ENCODE measurements at places on chromosomes 7 and 10.

DNA sequence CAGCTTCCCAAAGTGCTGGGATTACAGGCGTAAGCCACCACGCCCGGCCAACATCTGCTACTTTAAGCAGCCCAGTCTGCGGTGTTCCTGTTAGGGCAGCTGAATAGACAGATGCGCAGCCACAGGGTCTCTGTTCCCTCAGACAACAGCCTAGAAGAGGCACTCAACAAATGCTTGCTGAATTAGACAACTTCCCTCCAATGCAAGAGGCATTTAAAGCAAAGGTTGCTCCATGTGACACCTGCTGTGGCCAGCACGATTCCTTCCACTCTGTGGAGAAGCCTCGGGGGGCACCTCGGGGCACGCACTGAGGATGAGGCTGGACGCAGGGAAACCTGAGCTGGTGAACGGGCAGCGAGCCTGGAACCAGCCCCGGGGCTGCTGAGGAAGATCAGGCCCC, 237.8 kb downstream of the MAD1L1 start:
- DNase-seq: no peak

- DNase-seq: peak; percentile 41
These were observed 94.0 kb downstream of the GRK5 start for GRCh38 chr10:119301397-119301796.

DNA sequence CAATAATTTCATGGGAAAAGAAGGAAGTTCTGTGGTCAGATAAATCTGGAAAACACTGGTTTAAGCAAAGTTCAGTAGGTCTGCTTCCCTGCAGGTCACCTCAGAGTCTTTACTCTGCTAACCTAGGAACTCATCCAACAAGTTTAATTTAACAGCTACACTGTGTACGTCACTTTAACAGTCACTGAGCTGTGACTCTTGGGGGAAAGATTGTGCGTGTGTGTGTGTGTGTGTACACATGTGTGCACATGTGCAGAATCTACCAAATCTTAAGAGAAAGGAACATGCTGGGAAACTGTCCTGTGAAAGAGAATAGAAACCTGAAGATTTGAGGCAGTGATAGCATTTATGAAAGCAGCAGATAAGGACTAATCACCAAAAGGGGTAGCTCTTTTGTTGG, 62.6 kb downstream of the IKZF1 start:
- no peak for DNase-seq

DNA sequence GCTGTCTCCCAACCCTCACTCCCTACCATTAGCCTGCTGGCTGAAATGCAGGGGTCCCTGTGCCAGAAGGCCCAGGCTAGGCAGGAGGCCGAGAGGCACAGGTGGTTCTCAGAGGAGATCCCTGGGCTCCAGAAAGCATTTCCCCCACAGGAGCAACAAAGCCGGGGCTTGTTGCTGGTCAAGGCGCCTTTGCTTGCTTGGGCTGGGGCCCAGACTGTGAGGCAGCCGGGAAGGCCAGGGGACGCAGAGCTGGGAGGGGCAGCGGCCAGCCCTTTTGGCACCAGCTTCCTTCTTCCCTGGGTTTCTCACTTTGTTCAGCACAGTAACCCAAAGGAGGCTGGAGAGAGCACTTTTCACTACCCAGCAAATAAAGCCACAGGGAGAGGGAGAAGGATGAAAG, 48.6 kb downstream of the FBXW4 start:
- no peak for DNase-seq

DNA sequence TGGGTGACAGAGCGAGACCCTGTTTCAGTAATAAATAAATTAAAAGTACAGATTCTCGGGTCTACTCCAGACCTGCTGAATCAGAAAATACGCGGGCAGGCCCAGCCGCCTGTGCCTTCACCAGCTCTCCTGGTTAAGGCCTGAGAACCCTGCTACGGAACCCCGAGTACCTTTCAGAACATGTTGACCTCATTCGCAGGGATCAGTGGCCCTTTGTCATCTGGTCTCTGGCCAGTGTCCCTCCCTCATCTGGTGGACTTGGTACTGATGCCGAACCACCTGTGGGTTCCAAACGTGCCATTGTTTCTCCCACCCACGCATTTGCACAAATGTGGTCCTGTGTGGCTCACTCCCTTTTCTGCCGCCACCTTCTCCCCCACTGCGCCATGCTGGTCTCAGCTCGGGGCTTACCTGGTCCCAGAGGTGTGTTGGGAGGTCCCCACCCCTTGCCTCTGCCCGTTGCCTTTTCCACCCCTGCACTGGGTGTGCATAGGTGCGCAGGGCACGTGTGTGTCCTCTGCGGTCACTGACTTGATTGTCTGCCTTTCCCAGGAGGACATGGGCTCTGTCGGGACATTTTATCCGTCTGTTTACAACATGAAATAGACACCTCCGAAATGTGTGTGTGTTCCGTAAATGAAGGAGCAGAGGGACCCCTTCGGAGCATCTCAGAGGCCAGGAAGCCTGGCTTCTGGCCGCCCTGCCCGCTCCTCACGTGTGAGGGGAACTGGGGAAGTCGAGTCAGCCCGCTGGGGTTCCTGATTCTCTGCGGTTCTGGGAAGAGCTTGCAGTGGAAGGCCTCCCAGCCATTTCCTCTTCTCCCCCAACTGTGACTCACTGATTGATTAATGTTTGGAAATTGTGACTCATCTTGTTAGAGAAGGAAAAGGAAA, 135.2 kb downstream of the CUX1 start:
- no peak for DNase-seq

- DNase-seq: no peak
These were observed 77.8 kb downstream of the TCF7L2 start for GRCh38 chr10:113027574-113028455.

DNA sequence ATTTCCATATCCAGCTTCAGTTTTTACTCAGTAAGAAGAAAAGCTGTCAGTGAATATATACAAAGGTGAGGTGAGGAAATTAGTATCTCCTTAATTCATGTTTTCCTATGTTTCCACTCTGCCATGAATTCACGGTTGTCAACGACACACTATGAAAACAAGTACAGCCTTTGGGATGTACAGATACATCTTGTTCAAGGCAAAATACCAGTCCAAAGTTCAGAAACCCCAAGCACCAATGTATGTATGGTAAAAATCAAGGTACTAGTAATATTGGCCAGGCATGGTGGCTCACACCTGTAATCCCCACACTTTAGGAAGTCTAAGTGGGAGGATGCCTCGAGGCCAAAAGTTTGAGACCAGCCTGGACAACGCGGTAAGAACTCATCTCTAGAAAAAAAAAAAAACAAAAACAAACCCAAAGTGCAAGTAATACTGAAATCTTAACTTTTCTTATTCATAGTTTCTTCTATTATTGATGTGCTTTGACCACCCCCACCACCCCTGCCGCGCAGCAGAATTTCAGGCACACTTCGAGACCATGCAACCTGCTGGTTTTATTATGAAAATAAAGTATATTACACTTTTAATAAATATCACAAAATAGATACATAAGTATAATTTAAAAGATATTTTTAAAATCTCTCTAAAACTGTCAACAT, 3.5 kb downstream of the ESYT2 start:
- no peak for DNase-seq

DNA sequence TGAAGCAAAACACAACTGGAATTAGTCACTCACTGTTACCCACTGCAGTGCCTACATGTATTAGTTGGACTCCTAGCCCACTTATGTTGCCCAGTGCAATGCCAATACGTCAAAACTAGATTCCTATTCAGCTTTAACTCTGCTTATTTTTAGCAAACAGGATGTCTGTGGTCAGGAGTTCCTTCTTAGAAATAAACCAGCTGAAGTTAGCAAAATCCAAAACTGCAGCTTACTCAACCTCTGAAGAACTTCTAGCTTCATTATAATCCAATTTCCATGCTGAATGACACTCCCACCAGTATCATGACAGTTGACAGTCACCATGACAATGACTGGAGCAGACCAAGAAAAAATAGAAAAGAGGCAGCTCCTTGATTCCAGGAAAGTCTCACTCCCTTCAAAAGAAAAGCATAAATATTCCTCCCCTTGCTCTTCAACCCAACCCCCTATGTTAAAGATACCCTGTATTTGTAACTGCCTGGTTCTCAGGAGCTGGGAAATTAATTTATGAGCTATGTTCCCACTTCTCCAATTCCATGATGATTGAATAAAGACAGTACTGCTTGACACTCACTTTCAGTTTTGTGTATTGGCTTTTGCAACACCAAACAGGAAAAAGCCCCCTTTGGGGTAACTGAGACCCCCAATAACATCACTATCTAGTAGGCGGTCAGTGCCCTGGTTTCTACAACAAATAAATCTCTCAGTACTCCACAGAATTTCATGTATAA, 327.4 kb downstream of the SORCS1 start:
- no peak for DNase-seq

DNA sequence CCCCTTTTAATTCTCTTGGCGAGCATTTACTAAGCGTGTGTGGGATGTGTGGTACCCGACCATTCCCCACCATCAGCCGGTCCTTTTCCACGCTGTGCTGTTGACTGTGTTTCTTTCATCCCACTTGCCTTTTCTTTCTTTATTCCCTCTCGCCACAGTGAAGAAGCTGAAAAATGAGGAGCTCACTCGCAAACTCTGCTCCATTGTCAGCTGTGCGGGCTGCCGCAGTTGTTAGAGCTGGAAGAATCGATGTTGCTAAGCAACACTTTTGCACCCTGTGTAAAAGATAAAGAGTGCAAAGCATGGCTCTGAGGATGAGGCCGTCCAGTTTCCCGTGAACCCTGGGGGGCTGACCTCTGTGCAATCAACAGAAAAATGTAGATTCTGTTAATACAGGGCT, 203.1 kb upstream of the NEBL start:
- no peak for DNase-seq

- no peak for DNase-seq
These were observed 18.3 kb downstream of the LEP start for GRCh38 chr7:128259131-128260061.

DNA sequence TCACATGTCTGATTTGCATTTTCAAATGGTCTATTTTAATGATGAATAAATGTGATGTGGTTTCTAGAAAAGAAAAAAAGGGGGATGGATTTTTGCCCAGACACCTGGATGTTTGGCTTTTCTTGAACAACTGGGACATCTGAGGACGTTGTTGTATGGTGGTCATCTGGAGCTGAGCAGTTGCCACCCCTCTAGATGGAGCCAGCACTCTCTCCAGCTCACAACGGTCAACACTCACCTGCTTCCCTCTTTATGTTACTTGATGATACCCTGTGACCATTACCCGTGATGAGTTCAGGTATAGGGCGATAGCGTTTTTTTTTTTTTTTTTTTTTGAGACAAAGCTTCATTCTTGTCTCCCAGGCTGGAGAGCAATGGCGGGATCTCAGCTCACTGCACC, 30.1 kb upstream of the PAXIP1 start:
- no peak for DNase-seq

GRCh38 chr7:22931011-22931410, 82.9 kb downstream of the HYCC1 start:
- DNase-seq: no peak

- no peak for DNase-seq
These were observed 27.5 kb downstream of the VIM start for GRCh38 chr10:17255512-17255911.

DNA sequence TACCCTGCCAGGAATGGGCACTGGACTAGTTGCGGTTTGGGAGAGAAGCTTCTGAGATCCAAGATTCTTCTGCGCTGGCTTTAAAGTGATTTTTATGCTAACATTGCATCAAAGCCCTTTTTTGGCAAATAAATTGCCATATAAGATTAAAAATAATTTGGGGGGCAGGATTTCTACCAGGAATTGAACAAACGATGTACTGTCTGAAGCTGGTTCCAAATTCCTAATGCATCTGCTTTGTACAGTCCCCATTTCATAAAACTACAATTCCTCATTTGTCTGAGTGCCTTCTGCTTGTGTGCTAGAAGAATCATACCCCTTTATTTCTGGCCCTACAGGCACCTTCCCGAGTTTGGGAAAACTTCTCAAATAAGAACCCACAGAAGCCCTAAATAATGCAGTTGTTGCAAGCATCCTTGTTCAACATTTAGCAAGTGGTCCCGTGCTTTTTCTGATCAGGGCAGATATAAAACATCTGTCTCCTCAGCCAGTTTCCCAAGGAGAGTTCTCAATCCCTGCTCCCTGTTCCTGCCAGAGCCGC, 349.7 kb downstream of the PTEN start:
- no peak for DNase-seq

Measured in stimulated activated CD8-positive, alpha-beta memory T cell treated with anti-CD3 and anti-CD28 coated beads, Interleukin-7, amount 100 ng/mL, for 1 hour (primary cell).